ENCODE measurements at places on chromosomes 13 and 19. TPM values are rescaled to one million over a fixed set of nuclear protein-coding genes. Genes with fewer than 3 reads are reported as not detected.

- no peak overlapping the region for H3K27ac ChIP-seq
- no peak for DNase-seq
- H3K4me1 ChIP-seq = peaks cover 5% of the 10 kb centered on the region
- H3K4me3 ChIP-seq = no peak overlapping the region
- no peaks in the 10 kb centered on the region for H3K36me3 ChIP-seq
- peaks cover 27% of the 10 kb centered on the region for H3K27me3 ChIP-seq
Measured at GRCh38 chr13:111111376-111111937, 3.7 kb upstream of the ARHGEF7 start.

DNA sequence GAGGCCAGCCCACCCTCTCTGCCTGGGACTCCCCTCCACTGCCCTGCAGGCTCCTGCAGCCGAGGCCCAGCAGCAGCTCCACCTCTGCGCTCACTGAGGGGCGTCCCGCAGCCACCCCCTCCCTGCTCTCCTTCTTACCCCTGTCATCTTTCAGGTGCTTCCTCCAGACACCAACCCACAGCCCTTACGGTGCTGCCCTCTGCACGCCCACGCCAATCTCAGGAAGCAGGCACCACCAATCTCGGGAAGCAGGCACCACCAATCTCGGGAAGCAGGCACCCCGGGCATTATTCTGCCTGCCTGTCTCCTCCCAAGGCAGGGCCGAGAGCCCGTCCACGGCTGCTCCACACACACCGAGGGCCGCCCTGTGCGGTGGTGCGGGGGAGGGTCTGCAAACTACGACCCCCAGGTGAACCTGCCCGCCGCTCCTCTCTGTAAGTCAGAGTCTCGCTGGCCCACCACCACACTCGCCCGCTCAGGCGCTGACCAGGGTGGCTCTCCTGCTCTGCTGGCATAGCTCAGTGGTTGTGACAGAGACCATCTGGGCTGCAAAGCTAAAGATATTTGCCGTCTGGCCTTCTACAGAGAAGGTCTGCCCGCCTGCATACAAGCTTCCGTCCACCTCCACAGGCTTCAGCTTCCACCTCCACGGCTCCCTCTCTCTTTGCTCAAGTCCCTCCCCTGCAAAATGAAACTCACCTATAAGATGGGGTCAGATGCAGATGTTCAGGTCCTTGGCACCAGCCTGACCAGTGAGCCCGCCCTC, 2.9 kb downstream of the LSM7 start:
- H3K4me1 ChIP-seq = peaks cover 24% of the 10 kb centered on the region
- DNase-seq = no peak
- H3K27me3 ChIP-seq = no peaks in the 10 kb centered on the region
- peaks cover 8% of the 10 kb centered on the region for H3K36me3 ChIP-seq
- no peak overlapping the region for H3K27ac ChIP-seq

DNA sequence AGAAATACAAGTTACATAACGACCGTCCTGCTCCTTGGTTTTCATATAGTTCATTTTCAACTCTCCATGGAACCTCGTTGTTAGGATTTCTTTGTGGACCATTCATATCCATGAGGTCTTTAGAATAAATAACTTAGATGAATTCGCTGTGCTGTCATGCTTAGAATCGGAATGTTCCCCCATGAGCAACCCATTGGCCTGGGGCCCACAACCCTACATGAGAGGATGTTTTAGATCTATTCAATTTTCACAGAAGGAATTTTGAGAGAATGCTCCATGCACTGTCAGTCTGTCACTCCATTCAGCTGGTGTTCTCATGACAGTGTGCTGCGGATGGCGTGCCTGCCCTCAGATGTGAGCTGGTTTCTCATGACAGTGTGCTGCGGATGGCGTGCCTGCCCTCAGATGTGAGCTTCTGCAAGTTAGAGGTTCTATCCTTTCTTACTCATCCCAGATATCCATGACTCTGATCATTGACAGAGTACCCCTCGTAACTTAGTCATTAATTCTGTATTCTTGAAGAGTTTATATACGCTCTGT, 1193.1 kb downstream of the EFNB2 start:
- H3K4me3 ChIP-seq = no peak overlapping the region
- no peaks in the 10 kb centered on the region for H3K36me3 ChIP-seq
- DNase-seq = no peak
- no peak overlapping the region for H3K27ac ChIP-seq
- no peaks in the 10 kb centered on the region for H3K4me1 ChIP-seq

The RFXAP gene
- 11.7 TPM for total RNA-seq

- no peak for DNase-seq
- H3K27ac ChIP-seq = no peak overlapping the region
- no peaks in the 10 kb centered on the region for H3K27me3 ChIP-seq
- no peaks in the 10 kb centered on the region for H3K36me3 ChIP-seq
Measured at GRCh38 chr13:75938811-75939560, 302.9 kb downstream of the LMO7 start.

DNA sequence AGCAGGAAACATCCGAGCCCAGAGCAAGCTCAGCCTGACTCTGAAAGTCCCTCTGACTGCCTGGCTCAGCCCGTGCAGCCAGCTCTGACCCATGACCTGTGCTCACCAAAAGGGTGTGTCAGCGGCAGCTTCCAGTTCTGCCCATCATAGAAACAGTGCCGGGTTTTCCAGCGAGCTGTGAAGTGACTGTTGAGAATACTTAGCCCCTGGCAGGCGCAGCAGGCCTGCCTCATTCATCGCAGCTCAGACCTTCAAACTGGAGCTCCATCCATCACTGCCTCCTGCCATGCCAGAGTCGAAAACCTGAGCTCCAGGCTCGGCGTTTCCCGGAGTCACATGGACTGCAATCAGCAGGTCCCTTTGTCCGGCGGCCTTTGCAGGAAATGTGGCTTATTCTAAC, 16.3 kb upstream of the GSX1 start:
- H3K4me1 ChIP-seq = no peaks in the 10 kb centered on the region
- H3K36me3 ChIP-seq = no peaks in the 10 kb centered on the region
- H3K27ac ChIP-seq = no peak overlapping the region
- H3K27me3 ChIP-seq = peaks cover 4% of the 10 kb centered on the region

GRCh38 chr13:45511310-45512097, 46.8 kb downstream of the COG3 start:
- peaks cover 23% of the 10 kb centered on the region for H3K36me3 ChIP-seq
- no peak overlapping the region for H3K4me3 ChIP-seq
- no peaks in the 10 kb centered on the region for H3K4me1 ChIP-seq
- peak; percentile 59 for DNase-seq

DNA sequence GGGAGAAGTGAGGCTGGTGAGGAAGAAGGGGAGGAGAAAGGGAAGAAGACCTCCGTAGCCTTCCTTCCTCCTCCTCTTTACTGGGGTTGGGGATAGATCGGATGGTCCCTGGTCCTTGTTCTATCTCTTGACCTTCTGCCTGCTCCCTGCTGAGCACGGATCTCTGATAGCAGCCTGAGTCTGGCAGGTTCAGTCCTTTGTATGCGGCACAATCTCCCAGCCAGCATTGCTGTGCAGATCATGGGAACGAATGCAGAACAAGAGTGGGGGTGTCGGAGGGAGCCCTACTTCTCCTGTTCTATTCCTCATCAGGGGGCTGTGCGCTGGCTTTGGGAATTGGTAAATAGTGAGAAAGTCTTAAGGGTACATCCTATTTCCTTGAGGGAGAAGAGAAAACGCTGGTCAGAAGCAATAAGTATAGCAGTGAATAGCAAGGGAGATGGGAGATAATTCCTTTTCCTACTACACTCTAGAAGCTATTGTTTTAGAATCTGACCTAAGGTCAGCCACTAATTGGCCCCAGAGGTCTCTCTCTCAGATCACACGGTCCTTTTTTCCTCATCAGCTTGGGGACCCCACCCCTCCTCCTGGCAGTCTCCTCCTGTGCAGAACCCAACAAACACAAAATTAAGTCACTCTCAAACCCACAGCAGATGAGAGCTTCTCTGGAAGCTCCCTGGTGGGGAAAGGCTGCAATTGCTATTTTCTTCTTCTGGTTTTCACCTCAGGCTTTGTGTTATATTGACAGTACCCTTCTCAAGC, 41.0 kb downstream of the KL start:
- no peaks in the 10 kb centered on the region for H3K4me1 ChIP-seq
- H3K36me3 ChIP-seq = no peaks in the 10 kb centered on the region
- H3K27me3 ChIP-seq = no peaks in the 10 kb centered on the region
- H3K27ac ChIP-seq = no peak overlapping the region
- no peak overlapping the region for H3K4me3 ChIP-seq

The CILP2 gene
- total RNA-seq = 0.07 TPM

The GNG7 gene
- total RNA-seq = 0.53 TPM

DNA sequence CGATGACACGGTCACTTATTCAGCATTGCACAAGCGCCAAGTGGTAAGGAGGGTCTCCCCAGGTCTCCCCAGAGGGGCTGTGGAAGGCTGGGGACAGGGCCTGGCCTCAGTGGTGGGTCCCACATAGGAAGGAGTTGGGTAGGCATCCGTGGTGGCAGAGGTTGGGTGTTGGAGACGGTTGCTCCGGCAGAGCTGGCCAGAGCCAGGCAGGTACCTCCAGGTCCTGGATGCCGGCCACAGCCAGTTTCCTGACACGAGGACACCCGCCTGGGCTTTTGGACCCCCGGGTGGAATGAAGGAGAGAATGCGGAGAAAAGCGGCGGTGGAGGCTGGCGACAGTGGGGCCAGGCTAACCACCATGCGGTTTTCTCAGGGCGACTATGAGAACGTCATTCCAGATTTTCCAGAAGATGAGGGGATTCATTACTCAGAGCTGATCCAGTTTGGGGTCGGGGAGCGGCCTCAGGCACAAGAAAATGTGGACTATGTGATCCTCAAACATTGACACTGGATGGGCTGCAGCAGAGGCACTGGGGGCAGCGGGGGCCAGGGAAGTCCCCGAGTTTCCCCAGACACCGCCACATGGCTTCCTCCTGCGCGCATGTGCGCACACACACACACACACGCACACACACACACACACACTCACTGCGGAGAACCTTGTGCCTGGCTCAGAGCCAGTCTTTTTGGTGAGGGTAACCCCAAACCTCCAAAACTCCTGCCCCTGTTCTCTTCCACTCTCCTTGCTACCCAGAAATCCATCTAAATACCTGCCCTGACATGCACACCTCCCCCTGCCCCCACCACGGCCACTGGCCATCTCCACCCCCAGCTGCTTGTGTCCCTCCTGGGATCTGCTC, 1.3 kb upstream of the FFAR1 start:
- H3K27ac ChIP-seq = no peak overlapping the region
- peaks cover 21% of the 10 kb centered on the region for H3K4me1 ChIP-seq
- DNase-seq = peak; percentile 77
- no peaks in the 10 kb centered on the region for H3K36me3 ChIP-seq
- H3K4me3 ChIP-seq = peak overlapping the region; percentile 26
- no peaks in the 10 kb centered on the region for H3K27me3 ChIP-seq

The UPK1A gene
- 0.22 TPM for total RNA-seq

- H3K27ac ChIP-seq = no peak overlapping the region
- H3K4me1 ChIP-seq = peaks cover 32% of the 10 kb centered on the region
- DNase-seq = no peak
- no peaks in the 10 kb centered on the region for H3K27me3 ChIP-seq
Measured at GRCh38 chr13:113585896-113586295, 1.3 kb downstream of the TFDP1 start.

DNA sequence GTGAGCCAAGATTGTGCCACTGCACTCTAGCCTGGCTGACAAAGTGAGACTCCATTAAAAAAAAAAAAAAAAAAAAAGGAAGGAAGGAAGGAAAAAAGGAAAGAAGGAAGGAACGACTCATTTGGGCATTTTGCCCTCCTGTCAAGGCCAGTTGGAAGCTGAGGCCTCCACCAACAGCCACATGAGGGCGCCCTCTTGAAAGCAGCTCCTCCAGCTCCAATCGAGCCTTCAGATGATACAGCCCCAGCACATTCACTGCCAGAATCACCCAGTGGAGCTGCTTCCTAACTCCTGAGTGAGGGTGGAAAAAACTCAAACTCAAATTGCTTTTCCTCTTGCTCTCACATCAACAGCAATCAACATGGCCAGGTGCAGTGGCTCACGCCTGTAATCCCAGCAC, 40.9 kb downstream of the GNG7 start:
- no peaks in the 10 kb centered on the region for H3K27me3 ChIP-seq
- H3K27ac ChIP-seq = no peak overlapping the region
- no peaks in the 10 kb centered on the region for H3K36me3 ChIP-seq
- no peak overlapping the region for H3K4me3 ChIP-seq
- no peak for DNase-seq

The ATP4A gene
- total RNA-seq = not detected

DNA sequence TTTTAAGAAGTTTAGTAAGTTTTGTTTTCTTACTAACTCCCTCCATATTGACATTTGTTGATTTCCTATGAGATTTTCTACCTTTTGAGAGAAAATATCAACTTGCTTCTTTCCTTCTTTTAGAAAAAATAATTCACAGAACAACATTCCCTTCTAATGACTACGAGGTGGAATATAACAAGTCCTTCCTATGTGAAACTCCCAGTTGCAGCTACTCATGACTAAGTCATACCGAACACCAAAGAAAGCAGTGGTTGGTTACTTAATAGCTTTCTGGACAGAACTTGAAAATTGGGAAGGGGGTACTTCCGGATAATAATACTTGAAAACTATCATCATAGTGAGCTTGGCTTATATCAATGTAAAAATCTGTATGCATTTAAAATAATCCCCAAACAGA, 144.8 kb downstream of the DACH1 start:
- H3K27me3 ChIP-seq = no peaks in the 10 kb centered on the region
- H3K27ac ChIP-seq = no peak overlapping the region
- no peak overlapping the region for H3K4me3 ChIP-seq
- H3K36me3 ChIP-seq = no peaks in the 10 kb centered on the region
- no peak for DNase-seq

DNA sequence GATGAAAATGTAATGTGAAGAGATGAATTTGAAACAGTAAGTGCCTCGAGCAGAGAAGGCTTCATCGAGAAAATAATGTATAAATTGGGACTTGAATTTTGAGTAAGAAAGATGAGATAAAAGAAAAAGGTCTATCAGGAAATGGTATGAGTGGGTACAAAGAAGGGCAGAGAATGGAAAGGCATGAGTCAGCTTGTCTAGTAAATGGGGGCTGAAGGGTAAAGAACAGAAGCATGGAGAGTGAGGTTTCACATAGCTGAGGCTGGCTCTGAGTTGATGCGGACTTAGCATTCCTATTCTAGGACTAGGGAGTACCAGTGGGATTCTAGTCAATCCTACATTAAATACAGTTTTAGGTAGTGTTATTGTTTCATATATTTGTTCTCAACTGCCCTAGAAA, 85.8 kb downstream of the ZC3H13 start:
- no peaks in the 10 kb centered on the region for H3K4me1 ChIP-seq
- no peaks in the 10 kb centered on the region for H3K27me3 ChIP-seq
- no peak overlapping the region for H3K27ac ChIP-seq
- H3K4me3 ChIP-seq = no peak overlapping the region
- no peak for DNase-seq
